ENCODE measurements at places on chromosomes 13 and 19.

DNA sequence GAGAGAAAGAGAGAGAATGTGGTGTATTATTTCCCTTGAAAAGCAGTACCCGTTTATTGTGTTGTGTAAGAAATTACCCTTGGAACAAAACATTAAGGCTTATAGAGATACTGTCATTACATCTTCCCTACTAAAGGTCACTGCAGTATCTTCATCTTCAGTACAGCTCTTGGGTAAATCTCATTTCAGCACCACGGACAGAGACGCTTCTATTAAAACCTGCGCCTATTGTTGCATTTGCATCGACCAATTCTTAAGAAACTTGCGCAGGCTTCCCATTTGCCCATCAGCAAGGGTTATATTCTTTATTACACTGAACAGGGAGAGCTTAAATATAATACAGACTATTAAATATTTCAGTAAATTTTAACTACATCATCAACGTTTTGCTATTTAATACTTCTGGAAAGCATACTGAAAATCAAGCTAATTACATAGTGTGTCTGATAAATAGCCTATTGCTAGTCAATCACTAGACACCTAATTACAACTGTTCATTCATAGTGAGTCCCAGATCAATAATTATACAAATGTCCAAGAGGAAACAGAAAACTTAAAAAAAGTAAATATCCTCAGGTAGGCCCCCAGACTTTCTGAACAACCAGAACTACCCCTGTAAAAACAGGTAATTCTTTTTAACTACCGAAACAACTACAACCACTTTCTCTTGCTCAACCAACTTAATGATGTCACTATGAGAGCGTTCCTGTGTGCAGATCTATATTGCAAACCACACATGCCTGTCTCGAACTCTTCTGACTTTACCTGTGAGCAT is 350.6 kb downstream of the LIG4 start:
- DNase-seq: no peak

DNA sequence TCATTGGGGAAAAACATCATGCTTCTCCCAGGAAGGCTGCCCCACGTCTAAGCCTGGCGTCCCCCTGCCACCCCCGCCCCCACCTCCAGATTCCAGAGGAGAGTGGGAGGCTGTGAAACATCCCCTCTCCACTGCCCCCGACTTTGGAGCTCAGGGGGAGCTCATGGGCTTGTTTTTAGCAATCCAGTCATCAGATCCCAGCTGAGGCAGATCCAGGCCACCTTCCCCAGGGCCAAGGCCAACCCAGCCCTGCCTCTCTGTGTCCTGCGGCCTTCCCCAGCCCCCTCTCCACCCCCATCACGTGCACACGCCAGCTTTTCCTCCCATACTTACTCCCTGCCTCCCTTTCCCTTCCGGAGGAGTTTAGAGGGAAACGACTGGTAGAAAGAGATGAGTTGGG is 38.8 kb downstream of the SHISA2 start:
- no peak for DNase-seq

DNA sequence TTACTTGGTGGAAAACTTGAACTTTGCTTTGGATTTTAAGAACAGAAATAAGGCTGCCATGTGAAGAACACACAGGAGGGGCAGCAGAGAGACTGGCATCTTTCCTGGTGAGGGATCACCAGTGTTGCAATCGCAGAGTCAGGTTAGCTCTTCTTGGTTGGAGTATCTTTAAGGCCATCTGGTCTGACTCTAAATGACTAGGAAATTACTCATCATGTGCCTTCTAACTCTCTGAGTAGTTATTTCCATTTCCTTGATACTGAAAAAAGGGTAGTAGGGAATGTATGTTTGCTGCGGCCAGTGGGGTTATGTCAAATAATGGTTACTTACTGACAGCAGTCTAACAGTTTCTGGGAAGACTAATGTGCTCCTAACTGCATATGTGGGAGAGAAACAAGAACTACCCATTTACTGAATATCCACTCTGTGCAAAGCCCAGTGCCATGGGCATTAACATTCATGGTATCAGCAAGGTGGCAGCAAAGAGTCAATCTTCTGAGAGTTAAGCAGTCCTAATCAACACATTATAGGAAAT is 122.1 kb downstream of the COG6 start:
- no peak for DNase-seq

- DNase-seq: no peak
These were observed 12.6 kb downstream of the ZNF585B start for GRCh38 chr19:37197768-37198167.

- no peak for DNase-seq
These were observed 23.6 kb downstream of the CACNG6 start for GRCh38 chr19:54014920-54015560.

DNA sequence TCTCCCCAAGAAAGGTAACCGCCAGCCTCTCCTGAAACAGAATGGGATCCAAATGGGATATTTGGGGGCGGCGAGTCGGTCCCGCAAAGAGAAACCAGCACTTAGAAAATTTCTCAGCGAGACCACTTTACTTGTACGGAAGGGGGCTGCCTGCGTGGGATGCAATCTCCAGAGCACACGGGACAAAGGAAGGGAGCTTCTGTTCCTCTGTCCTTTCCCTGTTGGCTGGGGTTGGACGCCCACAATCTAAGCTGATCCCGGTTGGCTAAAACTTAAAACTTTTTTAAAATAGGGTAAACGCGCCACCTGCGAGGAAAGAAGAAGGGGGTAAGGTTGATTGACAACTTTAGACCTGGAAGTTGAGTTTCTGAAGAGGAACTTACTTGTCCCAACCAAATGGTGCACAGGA is 826 bp upstream of the BSG start:
- no peak for DNase-seq

DNA sequence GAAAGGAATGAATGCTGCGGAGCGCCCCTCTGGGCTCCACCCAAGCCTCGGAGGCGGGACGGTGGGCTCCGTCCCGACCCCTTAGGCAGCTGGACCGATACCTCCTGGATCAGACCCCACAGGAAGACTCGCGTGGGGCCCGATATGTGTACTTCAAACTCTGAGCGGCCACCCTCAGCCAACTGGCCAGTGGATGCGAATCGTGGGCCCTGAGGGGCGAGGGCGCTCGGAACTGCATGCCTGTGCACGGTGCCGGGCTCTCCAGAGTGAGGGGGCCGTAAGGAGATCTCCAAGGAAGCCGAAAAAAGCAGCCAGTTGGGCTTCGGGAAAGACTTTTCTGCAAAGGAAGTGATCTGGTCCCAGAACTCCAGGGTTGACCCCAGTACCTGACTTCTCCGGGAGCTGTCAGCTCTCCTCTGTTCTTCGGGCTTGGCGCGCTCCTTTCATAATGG is 8.6 kb downstream of the PDX1 start:
- DNase-seq: no peak

DNA sequence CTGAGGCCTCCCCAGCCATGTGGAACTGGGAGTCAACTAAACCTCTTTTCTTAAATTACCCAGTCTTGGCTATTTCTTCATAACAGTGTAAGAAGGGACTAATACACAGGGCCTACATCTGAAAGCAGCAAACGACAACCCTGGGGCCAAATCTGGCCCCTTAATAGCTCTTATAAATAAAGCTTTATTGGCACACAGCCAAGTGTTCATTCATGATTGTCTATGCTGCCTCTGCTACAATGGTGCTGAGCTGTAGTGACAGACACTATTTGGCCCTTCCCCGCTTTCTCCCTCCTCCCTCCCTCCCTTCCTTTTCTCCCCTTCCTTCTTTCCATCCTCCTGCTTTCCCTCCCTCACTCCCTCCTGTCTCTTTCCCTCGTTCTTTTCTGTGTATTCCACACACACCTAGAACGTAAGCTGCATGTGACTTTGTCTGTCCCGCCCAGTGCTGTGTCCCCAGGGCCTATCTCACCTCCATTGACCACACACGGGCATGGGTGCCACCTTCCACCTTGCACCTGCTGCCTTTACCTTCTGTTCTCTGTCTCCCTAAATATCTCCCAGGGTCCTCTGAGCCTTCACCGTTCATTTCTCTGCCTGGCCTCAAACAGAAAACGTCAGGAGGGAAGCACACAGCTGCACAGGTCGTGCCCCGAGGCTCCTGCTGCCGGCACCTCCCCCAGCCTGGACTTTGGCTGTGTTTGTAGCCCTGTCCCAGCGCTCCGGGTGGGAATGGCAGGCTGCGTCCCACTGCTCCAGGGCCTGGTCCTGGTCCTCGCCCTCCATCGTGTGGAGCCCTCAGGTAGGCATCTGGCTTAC is at the start of gene PROZ:
Gene PROZ, plus strand, starts transcription at position 720 of the 819 bp plus-strand sequence. Its CDS starts 13 bp downstream, at position 733.
- no peak for DNase-seq

- no peak for DNase-seq
These were observed 5.2 kb upstream of the LRRC8E start for GRCh38 chr19:7883105-7883504.

DNA sequence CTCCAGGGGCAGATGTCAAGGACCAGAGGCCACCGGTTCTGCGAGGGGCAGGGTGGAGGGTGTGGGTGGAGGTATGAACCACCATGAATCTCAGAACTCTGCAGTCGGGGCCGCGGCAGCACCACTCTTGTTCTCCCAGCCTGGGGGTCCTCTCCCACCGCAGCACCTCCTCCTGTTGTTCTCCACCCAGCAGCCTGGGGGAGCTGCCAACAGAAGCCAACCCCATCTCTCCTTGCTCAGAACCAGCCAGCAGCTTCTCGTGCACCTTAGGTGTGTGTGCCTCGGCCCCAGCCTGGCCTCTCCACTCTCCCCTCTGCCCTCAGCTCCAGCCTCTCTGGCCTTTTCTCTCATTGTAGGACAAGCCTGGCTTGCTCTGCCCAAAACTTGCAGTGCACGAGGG is 31.9 kb upstream of the CCNE1 start:
- DNase-seq: no peak

GRCh38 chr13:43166644-43167457 is 143.5 kb downstream of the DNAJC15 start:
- DNase-seq: no peak

DNA sequence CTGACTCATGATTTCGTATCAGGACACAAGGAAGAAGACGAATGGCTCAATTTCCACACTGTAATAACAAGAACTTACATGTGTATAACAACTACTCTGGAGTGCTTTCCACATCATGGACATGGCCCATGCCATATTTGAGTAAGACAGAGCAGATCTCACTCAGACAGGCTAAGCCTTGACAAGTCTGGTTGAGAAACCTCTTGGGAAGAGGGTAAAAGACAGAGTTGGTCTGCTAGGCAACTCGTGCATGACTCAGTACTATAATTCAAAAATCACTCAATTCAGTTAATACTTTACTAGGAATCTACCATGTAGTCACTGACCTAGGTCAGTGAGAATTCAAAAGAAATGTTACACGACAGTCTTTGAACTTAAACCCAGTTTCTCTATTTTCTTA is 5.7 kb upstream of the THSD1 start:
- no peak for DNase-seq

DNA sequence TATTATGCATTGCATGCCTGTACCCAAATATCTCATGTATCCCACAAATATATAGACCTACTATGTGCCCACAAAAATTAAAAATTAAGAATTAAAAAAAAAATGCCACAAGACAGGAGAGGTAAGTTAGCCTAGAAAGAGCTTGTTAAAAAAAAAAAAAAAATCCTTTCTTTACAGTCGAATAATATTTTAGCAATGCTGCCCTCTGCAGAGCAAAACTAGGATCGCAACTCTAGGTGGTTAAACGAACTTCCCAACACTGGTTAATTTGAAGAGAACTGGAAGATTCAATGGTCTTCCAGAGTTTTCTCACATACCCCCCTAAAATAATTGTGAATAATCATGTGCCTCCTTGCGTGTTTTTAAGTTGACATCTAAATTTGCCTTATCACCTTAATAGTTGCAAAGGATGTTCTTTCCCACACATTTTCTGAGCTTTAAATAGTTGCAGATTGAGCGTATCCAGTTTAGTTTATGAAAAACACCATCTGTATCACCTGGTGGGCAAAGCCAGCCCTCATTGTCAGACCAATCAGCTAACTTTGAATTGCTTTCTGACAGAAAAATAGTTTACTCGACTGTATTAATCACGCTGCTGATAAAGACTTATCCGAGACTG is 47.4 kb upstream of the RCBTB2 start:
- DNase-seq: peak; percentile 62

DNA sequence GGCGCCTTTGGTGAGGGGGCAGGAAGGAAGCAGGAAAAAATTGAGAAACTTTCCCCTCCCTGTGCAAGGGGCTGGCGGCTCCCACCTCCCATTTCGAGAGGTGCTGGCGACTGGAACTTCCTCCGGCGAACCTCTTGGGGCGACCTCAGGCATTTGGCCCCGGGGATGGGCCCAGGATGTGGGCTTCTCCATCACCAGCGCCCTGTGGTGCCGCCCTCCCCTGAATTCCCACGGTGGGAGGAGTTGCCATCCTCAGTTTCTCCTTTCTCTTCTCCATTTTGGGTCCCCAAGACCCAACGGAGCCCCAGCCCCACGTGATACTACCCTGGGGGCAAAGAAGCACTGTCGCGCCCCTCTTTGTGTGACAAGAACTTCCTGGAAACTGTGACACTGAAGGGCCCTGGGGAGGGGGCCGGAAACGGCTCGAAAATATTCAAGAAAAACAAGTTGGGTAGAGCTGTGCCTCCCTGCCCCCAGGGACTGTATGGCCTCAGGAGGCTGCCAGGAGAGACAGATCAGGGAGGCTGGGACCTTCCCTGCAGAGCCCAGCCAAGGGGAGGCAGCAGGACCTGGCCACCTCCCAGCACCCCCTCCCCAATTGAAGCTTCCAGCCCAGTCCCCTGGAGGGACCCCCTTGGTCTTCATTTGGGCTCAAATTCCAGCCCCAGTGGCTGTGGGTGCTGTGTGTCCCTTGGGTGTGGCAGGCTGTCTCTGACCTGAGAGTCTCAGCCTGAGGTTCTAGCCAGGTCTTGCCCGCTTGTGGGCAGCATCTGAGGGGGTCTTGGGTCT is 16.2 kb upstream of the AP1M2 start:
- DNase-seq: peak; percentile 66

DNA sequence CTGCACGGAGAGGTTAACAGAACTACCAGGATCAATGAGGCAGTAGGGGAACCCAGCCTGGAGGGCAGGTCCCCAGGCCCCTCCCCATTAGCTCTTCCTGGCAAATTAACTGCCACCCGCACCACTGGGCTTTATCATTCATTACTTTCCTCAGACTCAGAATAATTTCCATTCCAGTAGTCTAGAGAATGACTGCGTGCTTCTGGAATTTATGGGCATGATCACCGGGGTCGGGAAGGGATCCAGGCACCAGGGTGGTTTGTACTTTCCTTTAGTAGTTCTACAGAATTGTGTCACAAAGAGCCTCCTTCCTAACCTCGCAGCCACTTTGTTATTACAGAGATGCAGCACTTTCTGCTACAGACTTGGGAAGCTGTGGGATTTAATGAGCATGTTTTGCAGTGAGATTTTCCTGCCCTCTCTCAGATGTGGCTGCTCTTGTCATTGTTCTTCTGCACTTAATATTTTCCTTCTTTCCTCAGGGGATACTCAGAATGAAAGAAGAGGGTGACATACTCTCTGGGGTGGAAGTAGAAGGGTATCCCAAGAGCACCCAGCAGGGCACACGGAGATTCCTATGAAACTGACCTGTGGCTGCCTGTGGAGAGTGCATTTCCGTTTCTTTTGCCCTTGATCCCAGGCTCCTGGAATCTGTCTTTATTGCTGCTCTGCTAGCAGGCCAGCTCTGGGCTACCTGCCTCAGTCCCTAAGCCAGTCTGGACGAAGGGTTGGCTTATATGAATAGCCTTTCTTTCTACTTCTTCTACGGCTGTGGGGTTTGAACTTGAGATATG is 285.0 kb upstream of the SLC10A2 start:
- DNase-seq: no peak

GRCh38 chr19:44765033-44765948 is 12.4 kb upstream of the CBLC start:
- DNase-seq: no peak
